Mesothelial cell of epicardium (in vitro differentiated cells): ENCODE measurements at places on chromosomes 1 and 21.

GRCh38 chr21:45546636-45547544 lies 4.7 kb upstream of the SLC19A1 start:
- DNase-seq, result peak; percentile 4

GRCh38 chr21:33696465-33696864 lies 54.2 kb downstream of the ITSN1 start:
- DNase-seq, result no peak

GRCh38 chr1:150969626-150970025 lies 5.0 kb downstream of the CERS2 start:
- DNase-seq, result no peak

DNA sequence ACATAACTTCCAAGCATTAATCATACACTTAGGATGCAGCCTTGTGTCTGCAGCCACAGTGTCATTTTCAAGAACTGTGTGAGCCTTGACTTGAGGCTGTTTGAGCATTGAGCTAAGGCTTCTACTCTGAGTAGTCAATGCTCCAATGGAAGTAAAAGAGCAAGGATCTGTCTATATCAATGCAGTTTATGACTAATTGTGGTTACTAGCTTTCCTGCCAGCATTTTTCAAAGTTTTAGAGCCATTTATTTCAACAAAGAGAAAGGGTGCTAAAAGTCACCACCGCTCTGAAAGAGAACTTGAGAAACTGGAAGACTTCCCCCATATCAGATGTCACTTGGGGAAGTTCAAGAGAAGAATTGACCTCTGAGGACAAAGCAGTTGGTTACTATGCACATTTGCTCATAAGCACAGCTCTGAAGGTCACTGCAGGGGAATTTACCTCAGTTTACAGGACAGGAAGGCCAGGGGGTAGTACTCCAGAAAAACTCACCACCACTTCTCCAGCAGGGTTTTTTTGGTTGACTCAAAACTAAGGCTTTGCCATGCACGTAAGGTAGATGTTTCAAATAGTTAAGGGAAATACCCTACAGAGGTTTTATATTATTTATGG lies 24.5 kb upstream of the RGS1 start:
- DNase-seq, result no peak

DNA sequence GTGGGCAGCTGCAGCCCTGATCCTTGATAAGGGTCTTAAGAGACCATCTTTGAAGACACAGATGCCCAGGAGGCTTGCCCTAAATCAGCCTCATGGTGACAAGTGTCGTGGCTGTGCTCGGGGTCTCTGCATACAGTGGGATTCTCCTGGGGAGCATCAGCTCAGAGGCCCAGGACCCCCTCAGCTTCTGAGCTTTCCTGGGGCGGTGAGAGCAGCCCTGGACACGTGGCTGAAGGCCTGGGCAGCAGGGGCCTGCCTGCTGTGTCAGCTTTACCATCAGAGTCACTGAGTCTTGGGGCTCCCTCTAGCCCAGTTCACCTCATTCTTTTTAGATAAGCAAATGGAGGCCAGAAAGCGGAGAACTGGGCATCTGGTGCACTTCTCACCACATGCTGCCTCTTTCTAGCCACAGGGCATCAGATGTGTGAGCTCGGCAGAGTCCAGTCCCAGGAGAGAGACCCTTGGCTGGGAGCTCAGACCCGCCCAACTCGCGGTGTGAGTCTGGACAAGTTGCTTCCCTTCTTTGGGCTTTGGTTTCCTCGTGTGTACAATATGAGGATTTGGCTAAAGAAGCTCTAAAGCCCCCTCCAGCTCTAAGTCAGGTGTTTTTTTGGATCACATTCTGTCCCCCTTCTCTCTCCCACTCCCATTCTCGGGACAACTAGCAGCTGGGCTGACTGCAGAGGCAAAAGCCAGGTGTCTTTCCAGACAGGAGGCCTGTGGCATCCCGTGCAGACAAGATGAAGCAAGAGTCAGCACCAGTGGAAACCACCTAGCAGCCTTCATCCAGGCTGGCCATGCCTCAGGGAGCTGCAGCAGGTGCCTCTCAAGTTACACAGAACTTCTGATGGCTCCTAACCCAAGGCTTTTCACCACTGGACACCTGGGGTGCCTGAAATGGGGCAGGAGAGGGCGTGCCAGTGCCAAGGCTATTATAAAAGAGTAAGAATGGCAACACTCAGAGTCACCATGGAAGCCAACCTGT lies 119.1 kb downstream of the KCNN3 start:
- no peak for DNase-seq

DNA sequence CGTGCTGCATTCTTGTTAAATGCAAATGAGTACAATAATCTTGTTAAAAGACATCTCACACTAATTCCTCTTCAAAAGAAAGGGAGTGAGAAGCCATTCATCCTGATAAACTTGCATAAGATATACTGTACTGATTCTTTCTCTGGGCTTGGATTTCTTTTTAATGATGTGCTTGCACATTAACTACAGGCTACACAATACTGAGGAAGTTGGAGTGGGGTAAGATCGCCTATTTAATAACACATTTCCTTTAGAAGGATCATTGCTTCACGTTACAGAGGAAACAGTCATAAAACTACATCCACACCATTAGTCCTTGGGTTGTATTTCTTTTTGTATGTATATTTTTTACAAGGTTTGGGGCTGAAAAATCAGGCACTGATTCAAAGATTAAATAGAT lies 36.6 kb downstream of the NRIP1 start:
- DNase-seq, result no peak

- DNase-seq, result no peak
Observed at GRCh38 chr1:156490401-156491032, 10.1 kb downstream of the MEF2D start.

DNA sequence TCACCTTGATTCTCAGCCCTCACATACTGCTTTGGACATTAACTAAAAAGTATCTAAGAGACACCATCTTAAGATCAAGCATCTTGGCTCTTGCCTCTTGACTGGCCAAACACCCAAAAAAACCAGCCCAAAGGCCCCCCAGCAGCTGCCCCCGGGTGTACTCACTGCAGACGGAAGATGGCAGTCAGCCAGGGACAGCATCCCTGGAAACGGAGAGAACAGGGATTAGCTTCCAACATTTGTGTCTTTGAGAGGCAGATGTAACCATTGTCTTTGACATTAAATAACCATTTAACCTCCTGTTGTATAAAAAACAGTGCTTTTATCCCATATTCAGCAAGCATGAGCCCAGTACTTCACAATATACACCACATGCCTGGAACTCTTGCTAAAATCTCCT lies 11.3 kb downstream of the TMEM63A start:
- no peak for DNase-seq

DNA sequence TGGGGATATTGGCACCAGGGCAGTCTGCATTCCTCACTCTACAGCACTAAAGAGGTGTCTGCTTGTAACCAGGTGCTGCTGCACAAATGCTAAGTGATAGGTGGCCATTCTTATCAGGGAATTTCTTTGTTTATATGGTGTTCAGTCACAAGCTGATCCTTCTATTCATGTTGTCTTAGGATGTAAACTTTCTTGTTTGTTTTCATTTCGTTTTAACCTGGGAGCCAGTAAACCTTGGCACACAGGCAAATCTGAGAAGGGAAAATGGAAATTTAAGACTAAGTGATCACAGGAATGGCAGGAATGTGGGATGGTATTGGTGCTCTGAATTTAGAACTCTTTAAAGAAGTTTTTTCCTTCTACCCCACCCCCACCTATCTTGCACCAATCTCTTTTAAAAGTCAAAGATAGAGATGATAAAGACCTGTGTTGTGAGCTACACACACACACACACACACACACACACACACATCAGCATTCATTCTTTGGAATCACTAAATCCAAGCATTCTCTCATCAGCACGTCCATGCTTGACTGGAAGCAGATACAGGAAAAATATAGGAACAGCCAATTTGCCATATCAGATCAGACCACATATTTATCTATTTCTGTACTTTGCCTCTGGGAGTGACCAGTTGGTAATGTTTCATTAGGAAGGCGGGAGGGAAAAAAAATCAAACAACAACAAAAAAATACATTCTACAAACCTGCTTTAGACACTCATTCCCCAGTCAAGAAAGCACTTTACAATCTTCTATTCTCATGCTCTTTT lies 451.4 kb upstream of the ADGRL2 start:
- no peak for DNase-seq

DNA sequence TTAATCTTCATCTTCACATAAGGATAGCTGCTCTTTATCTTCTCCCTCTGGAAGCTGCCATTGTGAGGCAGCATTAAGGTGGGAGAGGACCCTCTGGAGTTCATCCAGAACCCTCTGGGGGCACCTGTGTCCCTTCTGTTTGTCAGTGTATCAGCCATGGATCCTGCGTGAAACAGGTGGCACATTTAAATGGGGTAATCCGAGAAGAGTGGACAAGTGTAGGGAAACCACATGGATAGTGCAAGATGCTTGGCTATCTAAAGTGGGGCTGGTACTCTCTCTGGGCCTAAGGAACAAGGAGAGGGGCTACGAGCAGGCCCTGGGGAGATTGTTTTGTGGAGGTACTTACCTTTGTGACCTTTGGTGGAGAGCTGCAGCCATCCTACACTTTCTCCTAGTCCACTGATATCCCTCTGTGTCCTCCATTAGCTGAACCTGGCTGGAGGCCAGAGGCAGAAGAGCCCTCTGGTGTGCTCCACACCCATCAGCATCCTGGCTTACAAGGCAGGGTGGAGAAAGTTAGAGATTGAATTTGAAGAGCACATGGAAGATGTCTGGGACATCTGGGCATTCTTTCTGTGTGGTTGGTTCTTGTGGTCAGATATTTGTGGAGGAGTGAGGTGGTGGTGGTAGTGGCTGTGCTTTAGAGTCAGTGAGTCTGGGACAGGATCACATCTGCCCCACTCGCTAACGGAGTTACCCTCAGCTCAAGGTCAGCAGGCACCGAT lies 117.7 kb downstream of the FGGY start:
- DNase-seq, result no peak

DNA sequence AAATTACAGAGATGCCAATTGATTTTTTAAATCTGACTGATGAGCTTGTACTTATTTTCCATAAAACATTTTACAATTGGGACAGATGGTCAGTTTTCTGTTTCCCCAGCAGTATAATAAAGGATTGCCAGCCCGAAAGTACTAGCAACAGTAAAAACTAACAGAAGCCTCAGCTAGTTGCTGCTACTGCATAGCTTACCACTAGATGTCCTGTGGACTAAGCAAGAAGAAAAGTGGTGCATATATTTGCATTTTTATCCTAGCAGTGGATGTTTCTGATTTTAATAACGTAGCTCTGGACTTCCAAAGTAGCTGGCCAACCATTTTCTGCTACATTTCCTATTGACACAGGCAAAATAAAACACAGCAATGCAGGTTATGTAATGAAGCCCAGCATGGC lies 241.5 kb downstream of the BARHL2 start:
- no peak for DNase-seq

GRCh38 chr1:192939440-192939839 lies 119.7 kb downstream of the UCHL5 start:
- no peak for DNase-seq

- DNase-seq, result no peak
Observed at GRCh38 chr1:110228869-110229268, 18.8 kb downstream of the KCNC4 start.

DNA sequence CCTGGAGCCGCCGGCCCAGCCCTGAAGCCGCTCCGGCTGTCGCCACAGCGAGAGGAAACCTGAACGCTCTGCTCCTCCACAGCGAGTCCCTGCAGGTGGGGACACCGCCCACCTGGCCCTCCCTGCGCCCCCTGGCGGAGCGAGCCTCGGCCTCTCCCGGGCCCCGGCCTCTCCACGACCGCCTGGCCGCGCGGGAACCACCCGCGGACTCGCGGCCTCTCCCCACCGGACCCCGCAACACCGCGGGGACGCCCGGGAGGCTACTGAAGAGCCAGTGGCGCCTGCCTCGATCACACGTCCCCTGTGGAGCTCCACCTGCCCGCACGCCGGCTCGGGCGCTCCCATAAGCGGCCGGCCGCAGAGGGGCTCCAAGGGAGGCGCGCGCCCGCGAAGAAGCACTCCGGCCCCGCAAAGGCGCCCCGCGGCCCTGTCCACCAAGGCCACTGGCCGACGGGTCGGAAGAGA lies 109.6 kb downstream of the KCNN3 start:
- DNase-seq, result peak; percentile 91

DNA sequence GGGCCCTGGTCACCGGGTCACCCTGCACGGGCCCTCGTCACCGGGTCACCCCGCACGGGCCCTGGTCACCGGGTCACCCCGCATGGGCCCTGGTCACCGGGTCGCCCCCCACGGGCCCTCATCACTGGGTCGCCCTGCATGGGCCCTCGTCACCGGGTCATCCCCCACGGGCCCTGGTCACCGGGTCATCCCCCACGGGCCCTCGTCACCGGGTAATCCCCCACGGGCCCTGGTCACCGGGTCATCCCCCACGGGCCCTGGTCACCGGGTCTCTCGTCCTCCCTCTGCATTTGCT lies 77.6 kb downstream of the RIPK4 start:
- DNase-seq, result no peak

- DNase-seq, result no peak
Observed at GRCh38 chr1:28517649-28517999, 11.8 kb downstream of the RCC1 start.

- no peak for DNase-seq
Observed at GRCh38 chr1:197170538-197170937, 24.1 kb upstream of the ASPM start.

DNA sequence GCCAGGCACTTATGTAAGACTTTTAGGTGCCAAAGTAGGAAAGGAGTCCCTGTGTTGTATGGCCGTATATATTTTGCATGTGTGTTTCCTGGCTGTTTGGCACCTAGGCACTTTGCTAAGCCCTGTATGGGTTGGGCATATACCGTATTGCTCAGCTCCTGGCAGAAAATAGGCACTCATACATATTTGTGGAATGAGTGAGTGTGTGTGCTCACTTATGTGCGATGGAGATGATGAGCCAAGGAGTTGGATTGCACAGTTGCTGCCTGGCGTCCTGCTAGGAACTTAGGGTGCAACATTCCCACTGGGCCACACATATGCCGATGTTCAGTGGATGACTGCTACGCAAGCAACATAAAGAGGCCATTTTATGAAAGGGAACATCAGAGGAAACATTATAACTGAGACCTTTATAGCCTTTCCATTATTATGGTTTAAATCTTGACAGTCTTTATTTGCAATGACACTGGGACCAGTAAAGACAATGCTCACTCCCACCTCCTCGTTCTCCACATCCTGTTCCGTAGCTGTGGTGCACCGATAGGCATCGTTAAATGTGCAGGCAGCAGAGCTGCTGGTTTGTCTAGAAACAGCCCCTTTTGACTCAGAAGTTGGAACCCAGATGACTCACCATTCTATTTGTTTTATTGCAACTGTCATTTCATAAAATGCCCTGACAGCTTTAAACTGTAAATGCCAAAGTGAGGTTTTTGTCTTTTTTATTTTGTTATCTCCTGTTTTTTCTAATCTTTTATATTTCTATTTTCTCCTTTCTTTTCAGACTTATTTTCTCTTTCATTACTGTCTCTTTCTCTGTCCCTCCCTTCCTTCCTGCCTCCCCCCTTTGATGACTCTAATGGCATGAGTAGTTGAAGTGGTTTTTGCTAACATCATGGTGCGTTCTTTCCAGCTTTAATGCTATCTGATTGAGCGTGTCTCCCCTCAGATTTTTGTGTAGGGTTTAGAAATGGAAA lies 36.1 kb downstream of the PEX14 start:
- DNase-seq, result no peak

- no peak for DNase-seq
Observed at GRCh38 chr1:224106568-224107281, 7.2 kb upstream of the FBXO28 start.

GRCh38 chr1:31936278-31936980 lies 1.7 kb downstream of the PTP4A2 start:
- no peak for DNase-seq

- no peak for DNase-seq
Observed at GRCh38 chr1:203264052-203264501, 34.6 kb upstream of the CHIT1 start.

- no peak for DNase-seq
Observed at GRCh38 chr1:27961646-27962221, 2.0 kb downstream of the XKR8 start.
